ENCODE measurements at places on chromosomes 6 and 20.

GRCh38 chr6:127420556-127420955 is 38.6 kb downstream of the KIAA0408 start:
- DNase-seq, result peak; percentile 23

- no peak for DNase-seq
Measured at GRCh38 chr20:49161428-49162152, 26.5 kb downstream of the STAU1 start.

DNA sequence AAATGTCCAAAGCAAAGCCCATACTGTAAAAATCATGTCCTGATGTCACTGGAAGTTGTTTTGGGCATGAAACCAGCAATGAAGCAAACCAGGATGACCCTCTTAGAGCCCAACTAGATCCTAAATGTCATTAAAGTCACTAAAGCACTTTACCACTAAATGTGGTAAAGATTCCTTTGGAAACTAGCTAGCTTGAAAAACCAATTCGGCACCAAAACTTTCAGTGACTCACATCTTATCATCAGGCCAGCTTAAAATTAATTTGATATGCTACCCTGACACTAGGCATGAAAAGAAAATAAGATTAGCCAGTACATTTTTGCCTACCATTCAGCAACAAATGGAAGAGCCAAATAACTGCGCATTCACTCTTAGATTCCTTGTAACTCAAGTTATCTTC is 145.8 kb downstream of the PACRG start:
- DNase-seq, result no peak

DNA sequence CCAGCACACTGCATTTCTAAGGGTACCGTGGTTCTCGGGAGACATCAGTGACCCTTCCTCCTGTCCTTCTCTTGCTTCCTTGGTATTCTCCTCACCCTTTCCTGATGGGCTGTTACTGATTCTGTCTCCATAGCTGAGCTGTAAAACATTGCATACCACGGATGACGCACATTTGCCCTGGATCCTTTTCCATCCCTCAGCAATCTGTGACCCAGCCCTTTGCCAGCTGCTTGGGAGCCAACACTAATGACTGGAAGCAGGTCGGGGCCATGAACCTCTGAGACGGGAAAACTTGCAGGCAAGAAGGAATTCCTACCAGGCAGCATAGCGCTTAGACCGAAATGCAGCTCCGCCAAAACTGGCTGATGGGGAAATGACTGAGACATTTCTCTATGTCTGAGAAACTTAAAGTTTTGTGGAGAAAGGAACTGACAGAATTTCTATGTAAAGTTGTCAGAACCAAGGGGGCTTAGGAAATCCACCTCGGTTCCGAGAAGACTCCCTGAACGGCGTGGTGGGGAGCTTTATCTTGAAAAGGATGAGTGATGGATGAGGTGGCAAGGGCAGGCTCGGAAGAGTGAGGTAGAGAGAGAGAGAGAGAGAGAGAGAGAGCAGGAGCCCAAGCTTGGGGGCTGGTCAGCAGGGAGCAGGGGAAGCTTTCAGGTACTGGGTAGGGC is 19.2 kb downstream of the TUBB2B start:
- DNase-seq, result no peak

- DNase-seq, result no peak
Measured at GRCh38 chr6:129860908-129861665, at the start of gene TMEM244. Gene TMEM244, minus strand, starts transcription at chr6:129861315. Its CDS starts 127 bp downstream, at chr6:129861188.

DNA sequence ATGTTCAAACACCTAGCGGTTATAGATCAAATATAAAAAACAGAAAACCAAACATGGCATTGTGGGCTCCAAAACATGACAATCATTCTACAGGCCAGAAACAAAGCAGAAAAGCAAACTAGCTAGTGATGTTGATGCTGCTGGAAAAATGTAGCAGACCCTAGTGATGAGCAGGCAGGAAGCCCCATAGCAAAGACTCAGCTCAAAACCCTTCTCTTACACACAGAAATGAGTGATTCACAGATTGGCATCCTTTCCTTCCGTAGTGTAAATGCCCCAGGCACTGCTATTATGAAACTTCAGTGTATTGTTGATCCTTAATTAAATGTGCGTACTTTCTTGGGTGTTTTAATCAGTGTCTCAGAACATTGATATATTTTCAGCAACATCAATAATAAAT is 425.1 kb downstream of the UTRN start:
- no peak for DNase-seq

DNA sequence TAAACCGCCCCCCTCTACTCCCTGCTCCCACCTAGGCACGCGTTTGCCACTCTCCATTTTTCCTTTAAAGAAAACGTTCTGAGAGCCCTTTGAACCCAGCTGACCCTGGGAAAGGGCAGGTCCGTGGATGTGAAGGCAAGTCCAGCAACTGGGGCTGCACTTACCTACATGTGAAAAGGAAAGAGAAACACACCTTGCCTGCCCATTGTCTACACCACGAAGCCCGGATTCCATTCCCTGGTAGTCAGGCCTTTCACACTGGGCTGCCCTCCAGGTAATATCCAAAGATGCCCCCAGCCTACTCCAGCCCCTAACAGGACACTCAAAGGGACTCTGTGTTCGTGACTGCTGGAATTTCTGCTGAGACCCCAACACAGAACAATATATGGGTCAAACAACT is 94.4 kb downstream of the CD83 start:
- DNase-seq, result no peak

- no peak for DNase-seq
Measured at GRCh38 chr6:116255246-116255800, 1.4 kb upstream of the TSPYL4 start.

DNA sequence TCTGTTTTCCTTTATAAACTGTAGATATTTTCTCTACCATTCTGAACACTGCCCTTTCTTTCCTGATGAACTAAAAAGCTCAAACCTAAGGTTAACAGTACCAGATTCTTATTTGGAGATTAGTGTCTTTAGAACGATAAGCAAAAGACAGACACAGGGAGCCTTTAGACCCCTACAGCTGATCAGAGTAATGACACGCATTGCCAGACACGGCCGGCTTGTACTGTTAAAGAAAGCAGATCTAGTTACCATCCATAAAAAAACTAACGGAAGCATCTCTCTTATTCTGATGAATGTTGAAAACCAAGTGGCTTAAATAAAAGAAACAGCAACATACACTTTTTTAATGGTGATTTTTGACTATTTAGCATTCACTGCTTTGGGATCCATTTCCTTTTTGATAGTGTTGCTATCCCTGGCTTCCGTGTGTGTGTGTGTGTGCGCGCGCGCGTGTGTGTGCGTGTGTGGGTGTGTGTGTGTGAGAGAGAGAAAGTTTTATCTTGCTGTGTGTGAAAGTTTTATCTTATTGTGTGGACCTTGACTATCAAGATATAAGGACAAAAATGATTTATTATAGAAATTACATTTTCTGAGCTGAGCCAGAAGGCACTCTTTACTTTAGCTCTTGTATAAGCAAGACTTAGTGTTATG is 95.6 kb upstream of the SLC35B3 start:
- no peak for DNase-seq
